ENCODE measurements at places on chromosomes 3 and 15.

DNA sequence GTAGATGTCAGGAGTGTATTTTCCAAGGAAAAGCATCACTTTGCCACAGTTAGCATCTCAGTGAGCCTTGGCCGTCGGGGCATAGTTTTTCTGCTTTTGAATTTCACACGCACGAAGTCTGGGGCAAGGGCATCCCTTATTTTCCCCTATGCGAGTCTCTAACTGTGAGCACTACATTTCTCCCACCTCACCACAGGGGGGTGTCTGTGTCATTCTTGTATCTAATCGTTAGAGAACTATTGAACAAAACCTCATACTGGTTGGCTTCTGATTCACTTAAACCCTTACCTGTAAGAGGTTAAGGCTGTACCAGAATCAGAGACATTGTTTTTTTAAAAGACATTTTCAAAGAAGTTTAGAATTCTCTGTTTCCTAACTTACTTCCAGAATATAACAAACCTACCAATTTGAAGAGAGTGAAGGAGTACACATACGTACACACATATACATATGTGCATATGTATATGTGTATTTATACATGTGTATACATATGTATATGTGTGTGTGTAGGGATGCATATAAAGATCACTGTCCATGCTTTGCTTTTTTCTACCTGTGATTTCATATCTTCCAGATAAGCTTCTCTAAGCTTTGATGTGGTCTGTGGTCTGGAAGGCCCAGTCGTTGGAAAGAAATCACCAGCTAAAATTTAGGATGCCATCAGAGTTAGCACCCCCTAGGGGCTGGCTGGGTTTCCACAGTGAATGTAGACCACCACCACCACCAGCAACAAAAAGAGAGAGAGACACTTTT lies 49.4 kb downstream of the MYZAP start:
- peak; percentile 59 for DNase-seq

- DNase-seq = no peak
These were observed 76.0 kb upstream of the DCBLD2 start for GRCh38 chr3:98977520-98977919.

GRCh38 chr3:172614340-172615274 lies 91.4 kb upstream of the TNFSF10 start:
- no peak for DNase-seq

- peak; percentile 44 for DNase-seq
These were observed 34.4 kb upstream of the GLCE start for GRCh38 chr15:69126054-69126469.

DNA sequence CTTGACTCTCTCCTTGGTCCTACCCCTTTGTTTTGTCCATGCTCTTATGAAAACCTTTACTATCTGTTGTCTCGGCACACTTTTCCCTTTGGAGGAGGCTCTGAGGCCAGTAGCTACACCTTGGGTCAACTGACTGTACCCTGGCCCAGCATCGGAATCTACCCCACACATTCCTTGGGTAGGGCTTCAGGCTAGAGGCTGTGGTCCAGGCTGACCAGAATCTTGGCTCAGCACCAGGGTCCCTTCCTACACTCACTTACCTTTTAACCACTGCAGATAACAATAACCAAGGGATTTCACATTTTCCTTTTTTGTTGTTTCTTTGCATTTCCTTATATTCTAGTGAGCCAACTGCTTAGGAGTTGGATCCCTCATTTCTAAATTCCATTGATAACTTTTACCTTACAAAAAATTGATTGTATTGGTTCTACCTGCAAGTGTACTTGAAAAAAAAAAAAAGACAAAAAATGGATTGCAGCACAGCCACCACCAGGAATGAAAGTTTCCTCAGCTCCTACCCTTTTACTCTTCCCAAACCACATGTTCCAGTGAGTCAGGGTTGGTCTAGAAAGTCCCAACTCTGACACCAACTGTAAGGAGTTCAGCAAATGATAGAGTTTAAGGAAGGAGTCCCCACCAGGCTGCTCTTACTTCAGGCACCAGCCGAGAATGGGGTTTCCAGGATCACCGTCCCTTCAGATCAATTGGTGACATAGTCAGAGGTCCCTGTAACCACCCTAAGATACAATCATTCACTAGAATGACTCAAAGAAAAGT lies 95.6 kb downstream of the FBLN2 start:
- no peak for DNase-seq

DNA sequence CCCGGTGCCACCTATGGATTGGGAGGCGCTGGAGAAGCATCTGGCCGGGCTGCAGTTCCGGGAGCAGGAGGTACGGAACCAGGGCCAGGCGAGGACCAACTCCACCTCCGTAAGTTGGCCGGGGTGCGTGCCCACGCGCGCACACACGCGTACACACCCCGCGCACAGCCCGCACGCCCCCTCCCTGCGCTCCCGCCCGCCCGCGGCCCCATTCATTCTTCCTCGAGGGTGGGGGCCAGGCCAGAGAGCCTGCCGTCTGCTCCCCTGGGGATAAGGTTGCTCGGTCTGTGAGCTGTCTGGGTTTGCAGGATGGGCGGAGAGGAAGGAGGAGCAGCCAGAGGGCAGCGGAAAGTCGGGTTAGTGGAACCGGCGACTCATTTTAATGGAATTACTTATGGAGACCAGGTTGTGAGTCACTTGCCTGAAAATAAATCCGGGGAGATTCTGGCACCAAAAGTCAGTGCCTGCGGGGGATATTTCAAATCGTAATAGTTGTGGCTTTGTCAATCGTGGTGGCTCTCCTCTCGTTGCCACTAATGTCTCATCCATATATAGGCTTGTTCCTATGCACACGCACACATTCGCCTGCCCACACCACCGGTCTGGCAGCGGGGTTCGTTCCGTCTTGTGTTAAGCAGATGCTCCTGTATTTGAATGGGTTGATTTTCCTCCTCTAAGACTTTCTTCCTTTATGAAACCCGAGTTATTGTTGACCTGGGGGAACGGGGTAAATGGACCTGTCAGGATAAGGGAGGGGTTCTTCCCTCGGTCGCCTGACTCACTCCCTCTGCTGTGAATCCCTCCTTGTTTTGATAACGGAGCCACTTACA lies 223.4 kb upstream of the IL12A start:
- DNase-seq = peak; percentile 37

GRCh38 chr3:119357190-119357589 lies 63.0 kb downstream of the ARHGAP31 start:
- no peak for DNase-seq

Measured in HuH-7 (cell line).